GM20000 (cell line): ENCODE measurements at places on chromosomes 16 and 17.

GRCh38 chr17:82805823-82806222 is 34.0 kb downstream of the ZNF750 start:
- DNase-seq, result no peak

- no peak for DNase-seq
These were observed 191.8 kb downstream of the XYLT1 start for GRCh38 chr16:17278988-17279387.

GRCh38 chr17:58516644-58517377 is 2.4 kb upstream of the MTMR4 start:
- no peak for DNase-seq

- DNase-seq, result no peak
These were observed 12.8 kb upstream of the CBX8 start for GRCh38 chr17:79809530-79810129.

DNA sequence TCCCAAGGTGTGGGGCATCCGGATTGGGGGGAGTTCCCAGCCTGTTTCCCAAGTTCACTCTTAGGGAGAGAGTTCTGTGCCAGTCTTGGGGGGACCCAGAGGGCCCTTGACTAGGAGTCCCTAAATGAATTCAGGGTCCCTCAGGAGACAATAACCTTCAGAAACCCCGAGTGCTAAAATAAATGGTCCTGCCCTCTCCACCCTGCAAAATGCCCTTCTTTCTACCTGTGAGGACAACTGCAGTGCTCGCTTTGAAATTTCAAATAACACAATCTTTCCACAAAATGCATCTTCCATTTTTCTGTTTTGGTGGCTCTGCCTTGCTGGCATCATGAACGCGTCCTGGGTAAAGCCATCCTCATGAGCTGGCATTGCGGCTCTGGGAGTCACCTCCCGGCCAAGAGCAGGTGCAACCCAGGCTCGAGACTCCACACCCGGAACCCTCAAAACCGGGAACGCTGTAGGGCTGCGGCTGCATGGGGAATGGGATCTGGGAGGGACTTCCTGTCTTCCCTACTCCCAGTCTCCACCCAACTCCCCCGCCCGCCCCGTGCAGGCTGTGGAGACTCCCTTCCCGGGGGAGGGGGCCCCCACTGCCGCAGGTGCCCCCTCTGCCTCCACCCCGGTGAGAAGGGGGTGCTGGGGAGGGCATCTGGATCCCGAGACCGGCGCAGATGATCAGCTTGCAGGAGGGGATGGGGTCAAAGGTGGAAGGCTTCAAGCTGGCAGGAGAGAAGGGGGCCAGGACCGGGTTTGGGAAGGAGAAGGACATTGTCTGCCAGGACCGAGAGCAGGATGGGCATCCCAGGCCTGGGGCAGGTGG is at the start of gene ZNF205:
TSS of gene ZNF205 (plus strand) at position 529 of the 823 bp plus-strand sequence. CDS start 845 bp downstream, outside the sequence.
- DNase-seq, result no peak

- DNase-seq, result peak; percentile 41
These were observed 802 bp upstream of the TOB1 start for GRCh38 chr17:50866950-50867362.

- no peak for DNase-seq
These were observed 57.6 kb upstream of the CBFA2T3 start for GRCh38 chr16:89034573-89034961.

GRCh38 chr17:60169921-60170817 is 20.4 kb downstream of the CA4 start:
- no peak for DNase-seq

DNA sequence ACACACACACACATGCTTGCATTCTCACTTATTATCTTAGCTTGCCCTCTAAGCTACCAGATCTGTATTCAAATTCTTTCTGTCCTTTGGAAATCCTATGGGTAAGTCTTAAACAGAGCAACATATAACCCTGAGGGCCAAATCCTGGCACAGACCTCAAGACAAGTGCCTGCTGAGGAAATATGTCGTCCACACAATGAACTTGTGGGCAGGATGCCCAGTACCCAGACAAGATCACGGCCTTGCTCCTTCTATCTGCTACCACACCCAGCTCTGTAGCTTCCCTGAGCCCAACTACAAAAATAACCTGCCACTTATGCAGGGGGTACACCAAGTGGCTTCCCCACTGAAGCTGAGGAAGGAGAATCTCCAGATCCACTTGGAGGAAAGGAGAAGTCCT is 37.3 kb upstream of the FA2H start:
- no peak for DNase-seq

DNA sequence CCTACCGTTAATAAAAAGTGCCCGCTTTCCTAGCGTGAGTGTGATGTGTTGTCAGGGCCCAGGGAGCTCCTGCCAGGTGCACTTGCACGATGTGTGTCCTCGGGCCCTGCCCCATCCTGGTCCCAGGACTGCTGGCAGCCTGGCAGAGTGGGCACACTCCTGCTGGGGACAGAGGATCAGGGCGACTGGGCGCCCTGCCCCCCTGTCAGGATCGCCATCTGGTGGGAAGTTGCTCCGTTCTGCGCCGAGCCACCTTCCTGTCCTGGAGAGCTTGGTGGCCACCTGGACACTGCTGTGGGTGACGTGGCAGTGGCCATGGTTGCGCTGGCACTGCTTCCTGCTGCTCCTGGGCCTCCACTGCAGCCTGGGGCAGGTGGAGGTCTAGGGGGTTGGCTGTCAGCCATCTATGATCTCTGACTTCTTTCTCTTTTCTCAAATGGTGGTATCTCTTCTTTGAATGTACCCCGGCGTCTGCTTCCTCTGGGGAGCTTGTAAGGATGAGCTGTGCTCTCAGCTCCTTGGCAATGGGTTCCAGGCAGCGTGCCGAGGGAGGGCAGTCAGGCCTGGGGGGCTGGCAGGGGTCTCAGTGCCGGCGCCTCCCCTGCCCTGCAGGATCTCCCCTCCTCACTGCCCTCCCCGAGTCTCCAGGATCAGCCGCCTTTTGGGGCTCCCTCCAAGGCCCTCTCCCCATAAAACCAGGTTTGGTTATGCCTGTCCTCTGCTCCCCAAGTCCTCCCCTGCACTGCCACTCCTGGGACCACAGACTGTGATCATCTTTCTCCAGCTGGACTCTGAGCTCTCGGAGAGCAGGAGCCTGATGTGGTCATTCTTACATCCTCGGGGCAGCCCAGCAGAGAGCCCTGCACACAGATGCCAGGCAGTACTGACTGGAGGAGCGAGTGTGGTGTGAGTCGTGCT is 76.9 kb downstream of the AMFR start:
- DNase-seq, result no peak

DNA sequence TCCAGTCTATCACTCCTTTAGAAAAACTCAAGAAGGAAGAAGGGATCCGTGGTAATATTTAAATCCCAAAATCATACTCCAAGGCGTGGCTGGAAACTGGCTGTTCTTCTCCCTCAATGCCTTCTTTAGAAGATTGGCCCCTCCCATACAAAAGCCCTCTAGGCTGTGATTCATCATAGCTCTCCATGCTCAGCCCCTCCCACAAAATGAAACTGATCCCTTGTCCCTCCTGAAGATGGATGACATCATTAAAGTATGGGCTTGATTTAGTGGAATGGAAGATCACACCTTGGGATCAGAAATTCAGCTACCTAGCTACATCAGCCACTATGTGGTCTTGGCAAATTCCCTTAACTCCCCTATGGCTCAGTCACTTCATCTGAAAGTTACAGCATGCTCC is 4.1 kb downstream of the GRIN2A start:
- no peak for DNase-seq

DNA sequence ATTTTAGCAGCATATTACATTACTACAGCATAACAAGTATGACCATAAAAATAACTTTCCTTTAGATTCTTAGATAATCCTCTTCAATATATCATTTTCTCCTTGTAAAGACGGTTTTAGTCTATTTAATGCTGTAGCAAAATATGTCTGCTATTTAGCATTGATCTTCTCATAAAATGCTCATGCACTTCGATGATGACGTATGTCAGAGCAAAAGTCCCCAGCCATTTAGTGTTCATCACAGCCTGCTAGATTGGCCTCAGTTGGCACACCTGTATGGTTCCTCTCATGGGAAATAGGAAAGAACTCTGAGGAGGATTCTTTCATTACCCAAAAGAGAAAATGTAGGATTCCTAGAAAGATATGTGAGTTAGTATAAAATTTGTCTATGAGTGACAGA is 232.2 kb downstream of the MAP2K6 start:
- DNase-seq, result no peak

DNA sequence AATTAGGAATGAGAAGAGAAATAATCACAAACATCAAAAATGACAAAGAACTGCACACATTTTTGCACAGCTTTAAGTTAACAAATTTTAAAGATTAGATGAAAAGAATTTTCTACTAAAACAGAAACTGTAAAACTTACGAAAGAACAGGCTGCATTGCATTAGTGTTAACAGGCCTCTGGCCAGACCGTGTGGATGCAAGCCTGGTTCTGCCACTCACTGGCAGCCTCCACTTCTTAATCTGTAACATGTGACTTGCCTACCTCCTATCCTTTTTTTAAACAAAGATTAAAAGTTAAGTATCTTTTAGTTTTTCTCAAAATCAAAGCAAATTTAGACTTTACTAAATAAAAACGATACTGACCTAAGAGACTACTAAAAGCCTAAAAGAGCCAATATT is 37.5 kb downstream of the CREBBP start:
- DNase-seq, result no peak

DNA sequence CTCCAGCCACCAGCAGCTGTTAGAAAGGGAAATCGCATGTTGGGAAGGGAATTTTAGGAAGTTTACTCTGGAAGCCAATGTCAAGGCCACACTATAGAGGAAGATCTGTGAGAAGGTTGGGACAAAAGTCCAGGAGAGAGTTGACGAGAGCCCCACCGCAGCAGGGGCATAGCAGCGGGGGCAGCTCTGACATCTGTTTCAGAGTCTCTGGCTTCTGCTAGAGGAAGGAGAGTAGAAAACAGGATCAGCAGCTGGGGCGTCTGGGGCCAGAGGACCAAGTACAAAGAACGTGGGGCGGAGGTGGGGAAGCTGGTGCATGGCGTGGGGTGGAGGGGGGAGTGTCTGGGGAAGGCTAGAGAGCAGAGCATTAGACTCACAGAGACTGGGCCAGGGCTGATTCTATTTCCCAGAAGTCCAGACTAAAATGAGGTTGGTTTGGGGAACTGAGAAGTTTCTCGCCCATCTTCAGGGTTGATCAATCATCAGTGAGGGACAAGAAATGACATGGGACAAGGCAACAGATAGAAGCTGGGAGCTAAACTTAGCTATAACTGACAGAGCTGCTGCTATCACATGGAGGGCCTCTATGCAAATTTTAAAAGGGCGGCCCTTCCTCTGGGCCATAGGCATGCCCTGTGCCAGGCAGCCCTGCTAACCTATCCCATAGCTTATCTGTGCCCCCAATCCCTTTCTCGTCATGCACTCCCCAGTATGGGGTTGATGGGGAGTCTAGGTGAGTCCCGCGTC is 1.2 kb downstream of the RABEP2 start:
- DNase-seq, result peak; percentile 78

DNA sequence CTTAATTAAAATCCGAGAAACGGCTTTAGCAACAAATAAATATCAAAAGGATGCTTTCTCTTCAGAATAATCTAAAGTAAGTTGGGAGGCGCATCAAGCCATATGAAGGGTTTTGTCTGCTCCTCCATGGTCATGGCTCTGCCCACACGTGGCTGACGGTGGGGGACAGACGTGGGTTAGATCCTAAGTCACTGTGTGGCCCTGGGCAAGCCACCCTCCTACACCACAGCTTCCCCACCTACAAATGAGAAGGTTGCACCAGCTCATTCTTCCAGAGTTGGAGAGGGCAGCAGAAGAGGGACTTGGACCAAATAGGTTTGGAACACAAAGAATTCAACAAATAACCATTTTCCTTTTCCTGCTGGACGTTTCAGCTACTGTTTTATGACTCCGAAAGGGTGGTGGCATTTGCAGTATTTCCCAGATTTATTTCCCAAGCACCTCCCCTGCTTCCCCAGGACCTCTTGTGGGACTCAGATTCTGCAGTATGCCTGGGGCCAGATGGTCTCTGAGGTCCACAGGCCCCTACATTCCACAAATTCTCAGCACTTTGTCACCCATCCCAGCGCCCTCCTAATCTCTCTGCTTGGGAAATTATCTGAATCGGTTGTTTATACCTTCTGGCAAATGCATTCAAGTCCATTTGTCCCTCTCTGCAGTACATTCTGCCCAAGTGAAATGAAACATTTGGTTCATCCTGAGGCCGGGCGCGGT is 17.8 kb downstream of the LRRC75A start:
- no peak for DNase-seq

DNA sequence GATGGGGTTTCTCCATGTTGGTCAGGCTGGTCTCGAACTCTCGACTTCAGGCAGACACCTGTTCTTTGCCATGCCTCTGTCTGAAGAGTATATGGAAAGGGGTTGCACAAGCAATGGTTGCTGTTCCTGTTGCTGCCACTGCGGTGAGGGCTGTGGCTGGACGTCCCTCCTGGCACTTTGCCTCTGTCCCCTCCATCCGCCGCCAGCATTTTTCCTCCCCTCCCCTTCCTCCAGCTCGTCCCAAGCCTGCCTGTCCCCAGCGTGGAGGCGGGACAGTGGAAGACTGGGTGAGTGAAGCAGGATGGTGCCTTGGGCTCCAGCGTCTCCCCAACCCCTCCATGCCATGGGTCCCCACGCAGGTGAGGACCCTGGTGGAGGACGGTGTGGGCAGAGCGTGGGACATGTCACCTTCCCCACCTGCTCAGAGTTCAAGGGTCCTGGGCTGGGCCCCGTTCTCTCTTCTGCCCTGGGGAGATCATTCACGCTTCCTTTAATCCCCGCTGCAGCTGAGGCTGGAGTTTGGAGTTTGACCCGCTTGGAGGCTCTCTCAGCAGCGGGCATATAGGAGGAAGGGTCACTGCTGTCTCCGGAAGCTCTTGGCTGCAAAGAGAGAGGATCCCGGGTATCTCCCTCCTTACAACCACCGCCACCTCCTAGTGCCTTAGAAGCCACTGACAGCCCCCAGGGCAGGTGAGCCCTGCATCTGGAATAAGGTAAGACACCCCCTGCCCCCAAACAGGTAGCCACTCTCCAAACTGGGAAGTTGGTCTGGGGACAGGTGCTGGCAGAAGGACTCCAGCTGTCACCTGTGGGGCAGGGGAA is at the start of gene SLC5A11:
TSS of gene SLC5A11 (plus strand) at position 238 of the 822 bp plus-strand sequence. CDS start 12,681 bp downstream, outside the sequence.
- no peak for DNase-seq

GRCh38 chr16:27485126-27485525 is 64.6 kb downstream of the GTF3C1 start:
- DNase-seq, result no peak

- no peak for DNase-seq
These were observed 29.0 kb downstream of the RTN4RL1 start for GRCh38 chr17:1995907-1996799.

- DNase-seq, result no peak
These were observed 10.8 kb downstream of the IGFBP4 start for GRCh38 chr17:40453881-40454612.

DNA sequence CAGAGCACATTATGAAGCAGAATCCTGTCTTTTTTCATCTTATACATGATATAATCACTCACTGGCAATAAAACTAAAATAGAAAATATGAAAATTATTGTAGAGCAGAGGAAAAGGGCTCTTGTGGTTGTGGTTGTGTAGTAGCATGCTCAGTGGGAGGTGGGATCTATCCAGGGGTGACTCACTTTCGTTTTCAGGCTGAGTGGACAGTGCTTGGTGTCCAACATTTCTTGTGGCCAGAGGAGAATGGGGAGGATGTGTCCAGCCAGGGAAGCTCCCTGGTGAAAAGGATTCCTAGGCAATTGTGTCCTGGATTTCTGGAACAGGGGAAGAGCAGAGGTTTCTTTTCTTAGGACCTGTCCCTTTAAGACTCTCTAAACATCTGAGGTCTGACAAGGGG is 31.9 kb upstream of the CPHXL start:
- peak; percentile 10 for DNase-seq

- DNase-seq, result no peak
These were observed 304.5 kb downstream of the HAPSTR1 start for GRCh38 chr16:9395958-9396359.
